ENCODE measurements at places on chromosomes 11 and 22. TPM values are rescaled to one million over a fixed set of nuclear protein-coding genes. Genes with fewer than 3 reads are reported as not detected.

DNA sequence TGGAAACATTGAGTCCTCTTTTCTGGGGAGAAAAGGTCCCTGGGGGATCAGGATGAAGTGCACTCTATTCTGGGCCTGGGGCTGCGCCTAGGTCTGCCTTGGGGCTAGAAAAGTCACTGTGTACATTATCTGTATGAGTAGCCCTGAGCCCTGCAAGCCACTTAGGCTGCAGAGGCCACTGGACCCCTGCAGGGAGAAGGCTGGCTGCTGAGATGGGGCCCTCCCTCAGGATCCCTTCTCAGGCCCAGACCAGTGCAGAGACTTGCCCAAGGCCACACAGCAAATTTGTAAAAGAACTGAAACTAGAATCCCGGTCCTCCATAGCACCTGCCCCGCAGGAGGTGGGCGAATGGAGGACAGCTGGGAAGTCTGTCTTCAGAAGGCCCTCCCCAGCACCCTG lies 26.8 kb upstream of the HMOX1 start:
- H3K4me1 ChIP-seq: peaks cover 8% of the 10 kb centered on the region
- no peak for DNase-seq
- no peak overlapping the region for H3K27ac ChIP-seq
- H3K27me3 ChIP-seq: peaks cover 1% of the 10 kb centered on the region

DNA sequence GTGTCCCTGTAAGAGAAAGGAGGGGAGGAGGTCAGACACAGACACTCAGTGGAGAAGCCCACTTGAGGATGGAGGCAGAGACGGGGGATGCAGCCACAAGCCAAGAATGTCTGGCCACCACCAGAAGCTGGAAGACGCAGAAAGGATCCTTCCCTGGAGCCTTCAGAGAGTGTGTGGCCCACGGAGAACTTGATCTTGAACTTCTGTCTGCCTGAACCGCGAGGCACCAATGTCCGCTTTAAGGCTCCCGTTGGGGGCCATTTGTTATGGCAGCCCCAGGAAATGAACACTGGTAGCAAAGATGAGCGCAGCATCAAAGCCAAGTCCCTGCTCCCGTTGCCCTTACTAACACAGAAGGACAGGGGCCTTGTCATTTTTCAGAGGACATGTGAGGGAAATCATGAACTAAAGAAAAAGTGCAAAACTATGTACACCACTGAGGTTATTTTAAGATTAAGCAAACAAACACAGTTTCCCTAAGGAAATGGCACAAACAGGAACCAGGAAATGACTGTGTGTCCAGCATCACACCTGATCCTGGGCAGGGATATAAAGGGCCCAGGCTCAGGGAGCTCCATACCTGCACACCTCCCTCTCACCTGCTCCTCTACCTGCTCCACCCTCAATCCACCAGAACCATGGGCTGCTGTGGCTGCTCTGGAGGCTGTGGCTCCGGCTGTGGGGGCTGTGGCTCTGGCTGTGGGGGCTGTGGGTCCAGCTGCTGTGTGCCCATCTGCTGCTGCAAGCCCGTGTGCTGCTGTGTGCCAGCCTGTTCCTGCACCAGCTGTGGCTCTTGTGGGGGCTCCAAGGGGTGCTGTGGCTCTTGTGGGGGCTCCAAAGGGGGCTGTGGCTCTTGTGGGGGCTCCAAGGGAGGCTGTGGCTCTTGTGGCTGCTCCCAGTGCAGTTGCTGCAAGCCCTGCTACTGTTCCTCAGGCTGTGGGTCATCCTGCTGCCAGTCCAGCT lies at the start of gene KRTAP5-6:
TSS of gene KRTAP5-6 (plus strand) at position 588 of the 963 bp plus-strand sequence. CDS start at position 639, 51 bp downstream.
- H3K27me3 ChIP-seq: peaks cover 10% of the 10 kb centered on the region
- peak within 1 kb of the TSS; percentile 57 for H3K27ac ChIP-seq
- no peaks in the 10 kb centered on the region for H3K36me3 ChIP-seq
- DNase-seq: no peak
- no peak within 1 kb of the TSS for H3K4me3 ChIP-seq

- peaks cover 5% of the 10 kb centered on the region for H3K4me1 ChIP-seq
- peaks cover 10% of the 10 kb centered on the region for H3K36me3 ChIP-seq
- H3K27me3 ChIP-seq: no peaks in the 10 kb centered on the region
- H3K27ac ChIP-seq: no peak overlapping the region
Observed at GRCh38 chr11:8102296-8102915, 21.4 kb downstream of the TUB start.

DNA sequence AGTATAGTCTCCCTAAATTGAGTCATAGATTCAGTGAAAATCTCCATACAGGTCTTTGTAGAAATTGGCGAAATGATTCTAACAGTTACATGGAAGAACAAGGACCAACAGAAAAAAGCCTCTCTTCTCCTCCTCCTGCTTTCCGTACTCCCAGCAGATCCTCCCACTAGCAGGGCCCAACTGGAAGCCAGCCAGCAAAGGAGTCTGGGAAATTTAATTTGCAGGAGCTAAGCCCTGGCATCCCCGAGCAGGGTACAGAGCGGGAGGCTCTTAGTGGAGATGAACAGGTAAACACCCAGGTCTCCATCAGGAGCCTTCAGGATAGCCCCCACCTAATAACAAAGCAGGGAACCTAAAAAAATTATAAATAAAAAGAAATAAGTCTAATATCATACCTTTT lies 1473.8 kb downstream of the TBC1D22A start:
- H3K4me3 ChIP-seq: no peak overlapping the region
- DNase-seq: no peak
- no peak overlapping the region for H3K27ac ChIP-seq
- H3K27me3 ChIP-seq: no peaks in the 10 kb centered on the region

- no peaks in the 10 kb centered on the region for H3K4me1 ChIP-seq
- H3K36me3 ChIP-seq: no peaks in the 10 kb centered on the region
- no peak overlapping the region for H3K27ac ChIP-seq
Observed at GRCh38 chr22:20957683-20958431, 9.2 kb upstream of the AIFM3 start.

GRCh38 chr11:35043936-35044335 lies 95.0 kb upstream of the CD44 start:
- peaks cover 8% of the 10 kb centered on the region for H3K4me1 ChIP-seq
- H3K27ac ChIP-seq: no peak overlapping the region
- no peak overlapping the region for H3K4me3 ChIP-seq
- no peak for DNase-seq
- H3K27me3 ChIP-seq: peaks cover 5% of the 10 kb centered on the region

GRCh38 chr11:115085461-115086210 lies 407.3 kb downstream of the NXPE2 start:
- no peaks in the 10 kb centered on the region for H3K36me3 ChIP-seq
- H3K27ac ChIP-seq: no peak overlapping the region
- peaks cover 21% of the 10 kb centered on the region for H3K4me1 ChIP-seq
- DNase-seq: no peak
- no peaks in the 10 kb centered on the region for H3K27me3 ChIP-seq

DNA sequence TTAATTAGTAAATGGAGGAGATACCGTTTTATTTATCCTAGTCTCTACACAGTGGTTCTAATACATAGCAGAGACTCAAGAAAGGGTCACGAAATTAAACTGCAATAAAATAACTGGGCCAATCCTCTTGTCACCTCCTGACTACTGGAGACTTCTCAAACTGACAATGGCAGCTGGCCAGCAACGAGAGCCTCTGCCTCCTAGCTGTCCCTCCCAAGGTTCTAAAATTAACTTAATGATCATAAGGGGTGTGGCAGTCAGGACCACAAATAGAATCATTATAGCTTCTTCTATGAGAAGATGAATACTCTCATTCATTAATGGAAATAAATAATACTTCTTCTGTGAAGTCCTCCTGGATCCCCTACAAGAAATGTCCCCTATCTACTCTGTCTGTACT lies 63.8 kb upstream of the APOA1 start:
- H3K27me3 ChIP-seq: no peaks in the 10 kb centered on the region
- H3K36me3 ChIP-seq: peaks cover 7% of the 10 kb centered on the region
- no peak overlapping the region for H3K27ac ChIP-seq

FREY1 gene
- 1.1 TPM for total RNA-seq

ADM gene
- 78.3 TPM for total RNA-seq

LDHAL6A gene
- not detected for total RNA-seq

TRPM5 gene
- total RNA-seq: 0.38 TPM

ALG12 gene
- total RNA-seq: 23.2 TPM

GPHA2 gene
- not detected for total RNA-seq
